ENCODE measurements at places on chromosomes 3 and 15.

- H3K27ac ChIP-seq: no peak overlapping the region
- DNase-seq: no peak
- H3K4me3 ChIP-seq: no peak overlapping the region
Measured at GRCh38 chr3:133775309-133775708, 29.1 kb downstream of the TF start.

- no peaks in the 10 kb centered on the region for H3K36me3 ChIP-seq
- no peaks in the 10 kb centered on the region for H3K27me3 ChIP-seq
- H3K4me3 ChIP-seq: no peak overlapping the region
- H3K27ac ChIP-seq: no peak overlapping the region
- no peak for DNase-seq
- H3K4me1 ChIP-seq: peaks cover 2% of the 10 kb centered on the region
Measured at GRCh38 chr15:60541481-60542299, 62.7 kb upstream of the ICE2 start.

DNA sequence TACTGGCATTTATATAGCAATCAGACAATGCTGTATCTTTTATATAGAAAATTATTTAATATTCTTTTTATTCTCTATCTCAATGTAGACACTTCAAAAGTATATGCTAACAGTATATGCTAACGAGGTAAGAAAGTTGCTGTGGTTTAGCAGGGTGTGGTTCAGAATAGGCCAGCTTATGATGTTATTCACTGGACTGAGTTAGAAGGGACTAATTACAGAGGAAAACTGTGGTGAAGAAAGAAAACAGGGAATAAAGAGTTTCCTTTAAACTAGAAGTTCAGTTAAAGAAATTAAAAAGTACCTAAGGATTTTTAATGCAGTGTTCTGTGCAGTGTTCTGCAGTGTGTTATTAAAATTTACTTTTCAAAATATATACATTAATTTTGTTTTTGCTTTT lies 59.4 kb downstream of the MYO9A start:
- H3K4me3 ChIP-seq: no peak overlapping the region
- no peak overlapping the region for H3K27ac ChIP-seq
- DNase-seq: no peak
- peaks cover 5% of the 10 kb centered on the region for H3K36me3 ChIP-seq

- no peaks in the 10 kb centered on the region for H3K27me3 ChIP-seq
- H3K4me1 ChIP-seq: no peaks in the 10 kb centered on the region
- DNase-seq: no peak
- H3K27ac ChIP-seq: no peak overlapping the region
Measured at GRCh38 chr3:27699067-27699466, 23.1 kb downstream of the EOMES start.

DNA sequence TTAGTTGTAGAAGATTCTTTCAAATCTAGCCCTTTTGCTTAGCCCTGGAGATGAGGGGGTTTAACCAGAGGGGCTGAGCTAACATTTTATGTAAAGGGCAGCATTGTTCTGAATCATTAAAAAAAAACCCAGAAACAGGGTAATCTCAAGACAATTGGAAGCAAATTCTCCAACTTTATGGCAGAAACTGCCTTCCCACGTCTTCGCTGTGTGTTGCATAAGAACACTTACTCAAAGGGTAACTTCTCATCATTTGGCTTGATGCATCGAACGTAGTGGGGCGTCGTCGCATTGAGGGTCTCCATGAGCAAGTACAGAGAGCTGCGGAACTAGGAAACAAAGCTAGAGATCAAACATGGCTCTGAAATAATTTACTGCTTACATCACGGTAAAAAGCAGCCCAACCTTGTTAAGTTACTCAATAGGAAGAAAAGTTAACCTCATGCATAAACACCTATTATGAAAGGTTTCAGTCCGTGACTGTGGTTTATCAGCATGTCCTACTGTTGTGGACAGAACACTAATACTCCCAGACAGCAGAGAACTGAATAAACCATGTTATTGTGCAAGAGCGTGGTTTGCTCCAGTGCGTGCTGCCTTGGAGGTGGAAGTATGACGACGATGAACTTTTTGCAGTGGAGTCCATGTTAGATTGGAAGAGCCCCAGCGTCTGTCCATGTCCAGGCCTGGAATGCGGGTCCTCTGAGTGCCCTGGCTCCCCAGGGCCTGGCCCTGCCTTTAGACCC lies 48.7 kb downstream of the MYO5C start:
- no peak for DNase-seq
- no peaks in the 10 kb centered on the region for H3K36me3 ChIP-seq
- no peak overlapping the region for H3K27ac ChIP-seq
- no peaks in the 10 kb centered on the region for H3K27me3 ChIP-seq

DNA sequence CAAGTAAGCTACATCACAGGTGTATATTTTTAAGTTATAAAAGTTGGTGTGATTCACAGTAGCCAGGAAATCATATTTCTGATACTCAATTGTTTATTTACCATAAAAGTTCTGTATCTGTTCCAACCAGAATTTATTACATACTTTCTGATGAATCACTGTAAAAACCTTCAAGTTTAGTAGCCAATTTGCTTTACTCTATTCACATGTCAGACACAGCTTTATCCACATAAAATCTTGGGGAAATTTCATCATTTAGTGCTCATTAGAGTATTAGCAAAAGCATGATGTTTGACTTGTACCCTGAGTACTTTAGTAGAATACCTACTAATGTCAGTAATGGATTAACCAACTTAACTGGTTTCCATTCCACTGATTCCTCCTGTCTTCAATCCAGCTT lies 249.8 kb downstream of the POLQ start:
- no peak overlapping the region for H3K27ac ChIP-seq
- no peaks in the 10 kb centered on the region for H3K4me1 ChIP-seq
- no peak for DNase-seq
- no peaks in the 10 kb centered on the region for H3K27me3 ChIP-seq

DNA sequence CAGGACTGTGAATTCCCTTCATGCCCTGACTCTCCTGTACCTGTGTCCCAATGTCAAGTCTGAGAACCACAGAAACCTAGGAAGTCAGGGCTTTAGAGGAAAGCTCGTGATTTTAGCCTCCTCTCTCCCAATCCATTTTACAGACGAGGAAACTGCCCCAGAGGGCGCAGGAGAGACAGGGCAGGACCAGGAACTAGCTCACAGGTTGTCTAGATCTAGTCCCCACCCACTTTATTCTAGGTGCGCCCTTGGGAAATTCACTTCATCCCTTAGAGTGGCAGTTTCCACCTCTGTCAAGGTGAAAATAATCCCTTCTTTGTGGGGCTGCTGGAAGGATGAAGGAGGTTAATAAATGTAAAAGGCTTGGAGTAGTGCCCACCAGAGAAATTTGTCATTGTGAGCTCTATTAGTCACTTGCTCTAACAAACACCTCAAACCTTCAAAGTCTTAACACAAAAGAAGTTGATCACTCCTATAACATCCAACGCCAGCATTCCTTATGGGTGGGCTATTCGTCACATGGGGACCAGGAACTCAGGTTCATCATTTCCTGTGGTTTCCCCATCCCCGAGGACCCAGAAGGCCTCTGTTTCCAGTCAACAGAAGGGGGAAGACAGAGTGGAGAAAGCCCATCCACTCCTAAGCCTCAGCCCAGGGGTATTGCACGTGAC lies 282.3 kb downstream of the XXYLT1 start:
- peaks cover 12% of the 10 kb centered on the region for H3K27me3 ChIP-seq
- no peak for DNase-seq
- H3K27ac ChIP-seq: no peak overlapping the region

DNA sequence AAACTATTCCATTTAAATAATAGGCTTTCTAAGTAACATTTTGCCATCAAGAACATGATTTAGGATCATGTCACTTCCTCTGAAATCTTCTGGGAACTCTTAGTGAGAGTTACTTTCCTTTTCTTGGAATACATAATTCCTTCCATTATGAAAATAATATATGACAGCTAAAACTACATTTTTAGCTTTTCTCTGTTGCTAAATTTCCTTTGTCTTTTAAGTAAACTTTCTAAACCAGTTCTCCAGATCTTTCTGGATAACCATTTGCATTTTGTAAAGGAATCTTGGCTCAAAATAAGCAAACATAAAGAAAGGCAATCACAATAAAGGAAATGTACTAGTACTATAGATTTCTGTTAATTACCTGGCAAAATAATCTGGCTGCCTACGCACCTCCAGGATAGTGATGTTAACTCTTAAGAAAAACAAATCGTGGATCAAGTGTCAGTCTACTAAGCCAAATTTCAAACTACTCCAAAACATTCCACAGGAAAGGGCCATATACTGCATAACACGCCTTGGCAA lies 165.7 kb downstream of the ZNF385D start:
- DNase-seq: no peak
- no peaks in the 10 kb centered on the region for H3K36me3 ChIP-seq
- no peak overlapping the region for H3K4me3 ChIP-seq
- no peak overlapping the region for H3K27ac ChIP-seq
- no peaks in the 10 kb centered on the region for H3K27me3 ChIP-seq
- no peaks in the 10 kb centered on the region for H3K4me1 ChIP-seq

DNA sequence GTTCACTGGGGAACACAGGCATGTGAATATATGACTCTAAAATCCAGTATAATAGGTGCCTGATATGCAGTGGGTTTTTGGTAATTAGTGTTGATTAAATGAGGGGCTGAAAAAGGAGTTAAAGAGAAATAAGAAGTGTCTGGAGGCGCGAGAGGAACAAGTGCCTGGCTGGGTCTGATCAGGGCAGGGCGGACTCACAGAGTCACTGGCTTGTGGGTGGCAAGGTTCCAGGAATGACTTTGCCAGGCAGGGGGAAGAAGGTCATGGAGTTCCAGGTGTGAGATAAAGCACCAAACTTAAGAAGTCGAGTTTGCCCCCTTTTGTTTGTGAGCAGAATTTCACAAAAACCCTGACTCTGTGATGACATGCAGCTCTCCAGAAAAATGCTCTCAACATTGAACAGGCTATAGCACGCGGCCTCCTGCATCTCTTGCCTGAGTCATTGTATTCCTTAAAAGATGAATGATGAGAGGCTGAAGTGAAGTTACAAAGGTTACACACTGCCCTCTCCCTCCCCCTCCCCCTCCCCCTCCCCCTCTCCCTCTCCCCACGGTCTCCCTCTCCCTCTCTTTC lies 63.0 kb upstream of the LMCD1 start:
- no peak for DNase-seq
- no peak overlapping the region for H3K4me3 ChIP-seq
- no peaks in the 10 kb centered on the region for H3K4me1 ChIP-seq
- H3K27me3 ChIP-seq: no peaks in the 10 kb centered on the region
- H3K36me3 ChIP-seq: no peaks in the 10 kb centered on the region

GRCh38 chr3:46335541-46335940 lies 18.4 kb upstream of the CCR2 start:
- no peaks in the 10 kb centered on the region for H3K27me3 ChIP-seq
- no peaks in the 10 kb centered on the region for H3K36me3 ChIP-seq
- no peak overlapping the region for H3K27ac ChIP-seq
- no peak overlapping the region for H3K4me3 ChIP-seq
- DNase-seq: no peak

DNA sequence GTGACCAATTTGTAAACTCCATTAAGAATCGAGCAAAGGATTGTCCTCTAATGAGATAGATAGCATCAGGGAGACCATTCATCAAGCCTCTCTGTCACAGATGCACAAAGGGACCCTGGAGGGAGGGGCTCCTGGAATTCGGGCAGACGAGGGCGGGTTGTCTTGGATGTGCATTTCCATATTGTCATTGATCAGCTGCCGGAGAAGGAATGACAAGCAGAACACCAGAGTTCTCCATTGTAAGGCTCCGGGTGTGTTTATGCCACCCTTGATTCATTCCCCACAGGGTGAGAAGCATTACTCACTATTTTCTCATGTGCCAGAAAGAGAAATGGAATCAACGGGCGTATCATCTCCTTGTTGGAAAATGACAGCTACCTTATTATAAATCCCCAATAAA lies 167.5 kb downstream of the EBLN2 start:
- H3K27me3 ChIP-seq: no peaks in the 10 kb centered on the region
- no peaks in the 10 kb centered on the region for H3K4me1 ChIP-seq
- DNase-seq: no peak
- no peaks in the 10 kb centered on the region for H3K36me3 ChIP-seq
- H3K4me3 ChIP-seq: no peak overlapping the region

GRCh38 chr15:78718837-78719236 lies 77.8 kb upstream of the CHRNB4 start:
- H3K27ac ChIP-seq: no peak overlapping the region
- DNase-seq: no peak
- peaks cover 4% of the 10 kb centered on the region for H3K27me3 ChIP-seq
- H3K36me3 ChIP-seq: no peaks in the 10 kb centered on the region
- no peaks in the 10 kb centered on the region for H3K4me1 ChIP-seq
- H3K4me3 ChIP-seq: no peak overlapping the region

DNA sequence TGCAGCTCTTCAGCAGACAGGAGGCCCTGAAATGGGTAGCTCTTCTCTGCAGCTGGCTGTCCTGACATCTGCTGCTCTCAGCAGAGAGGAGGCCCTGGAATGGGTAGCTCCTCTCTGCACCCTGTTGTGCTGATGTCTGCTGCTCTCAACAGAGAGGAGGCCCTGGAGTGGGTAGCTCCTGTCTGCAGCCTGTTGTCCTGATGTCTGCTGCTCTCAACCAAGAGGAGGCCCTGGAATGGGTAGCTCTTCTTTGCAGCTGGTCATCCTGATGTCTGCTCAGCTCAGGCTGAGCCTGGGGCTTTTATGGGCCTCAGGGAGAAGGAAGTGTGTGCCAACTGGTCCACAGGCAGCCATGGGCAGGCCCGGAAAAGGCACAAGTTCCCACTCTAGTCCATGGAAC lies 66.6 kb downstream of the PIK3CB start:
- no peaks in the 10 kb centered on the region for H3K4me1 ChIP-seq
- H3K4me3 ChIP-seq: no peak overlapping the region
- no peak for DNase-seq
- no peak overlapping the region for H3K27ac ChIP-seq
- H3K27me3 ChIP-seq: no peaks in the 10 kb centered on the region

DNA sequence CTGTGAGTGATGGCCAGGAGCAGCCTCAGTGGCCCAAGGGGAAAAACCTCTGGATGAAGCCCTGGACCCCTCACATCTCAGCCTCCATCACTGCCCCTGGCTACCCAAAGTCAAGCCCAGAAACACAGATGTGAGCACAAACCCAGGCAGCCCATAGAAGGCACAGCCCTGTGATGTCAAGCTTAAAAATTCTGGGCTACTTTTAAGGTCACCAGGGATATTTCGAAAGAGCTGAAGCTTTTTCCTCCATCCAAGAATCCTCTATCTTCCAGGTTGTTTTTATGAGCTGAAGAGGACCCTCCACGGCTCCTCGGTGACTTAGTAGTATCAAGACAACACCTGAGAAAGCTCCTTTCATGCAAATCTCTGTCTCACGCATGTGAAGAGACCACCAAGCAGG lies 11.5 kb downstream of the LIPC start:
- no peaks in the 10 kb centered on the region for H3K27me3 ChIP-seq
- H3K27ac ChIP-seq: no peak overlapping the region
- no peaks in the 10 kb centered on the region for H3K36me3 ChIP-seq
- H3K4me1 ChIP-seq: peaks cover 22% of the 10 kb centered on the region
- no peak for DNase-seq
- no peak overlapping the region for H3K4me3 ChIP-seq

GRCh38 chr3:184812662-184813042 lies 686 bp downstream of the VPS8 start:
- H3K27ac ChIP-seq: no peak overlapping the region
- DNase-seq: no peak
- peaks cover 8% of the 10 kb centered on the region for H3K4me1 ChIP-seq
- no peaks in the 10 kb centered on the region for H3K36me3 ChIP-seq
- H3K4me3 ChIP-seq: peak overlapping the region; percentile 84

Data from thymus (tissue), 14 donors.